ENCODE measurements at places on chromosomes 5 and 9.

DNA sequence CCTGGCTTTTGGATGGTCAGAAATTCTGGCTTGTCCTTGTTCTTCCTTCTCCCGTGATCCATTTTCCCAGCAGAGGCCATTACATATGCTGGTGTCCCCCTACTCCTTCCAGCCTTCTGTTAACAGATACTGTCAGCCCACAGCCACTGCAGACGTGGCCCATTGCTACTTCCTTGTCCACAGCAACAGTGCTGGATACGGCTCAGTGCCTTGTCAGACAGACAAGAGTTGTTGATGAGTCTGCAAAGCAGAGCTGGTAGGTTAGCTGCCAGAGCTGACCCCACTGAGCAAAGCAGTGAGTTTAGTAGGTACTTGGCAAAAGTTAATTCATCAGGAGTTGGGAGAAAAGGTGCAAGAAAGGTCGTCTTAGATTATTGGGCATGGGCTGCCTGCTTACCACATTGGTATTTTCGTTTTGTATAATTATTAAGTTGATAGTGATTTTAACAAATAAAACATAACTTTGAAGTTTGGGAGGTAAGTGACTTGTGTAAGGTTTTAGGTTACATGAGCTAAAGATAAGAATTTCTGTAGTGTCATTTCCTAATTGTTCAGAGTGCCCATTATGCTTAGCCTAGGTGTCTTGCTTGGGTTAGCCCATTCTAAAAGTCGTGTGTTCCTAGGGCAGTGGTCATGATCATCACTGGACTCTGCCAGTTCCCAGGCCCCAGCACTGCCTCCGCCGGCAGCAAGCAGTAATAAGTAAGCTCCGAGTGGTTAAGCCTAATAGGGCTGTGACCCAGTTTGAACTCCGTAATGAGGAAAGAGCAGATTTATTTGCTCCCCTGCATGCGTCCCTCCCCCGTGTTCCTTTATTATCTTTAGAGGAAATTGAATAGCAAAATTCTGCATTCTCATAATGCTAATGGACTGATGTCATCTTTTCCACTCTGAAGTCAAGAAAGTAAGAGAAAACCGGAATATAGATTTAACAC is 292.0 kb downstream of the FANCC start:
- no peak for DNase-seq

DNA sequence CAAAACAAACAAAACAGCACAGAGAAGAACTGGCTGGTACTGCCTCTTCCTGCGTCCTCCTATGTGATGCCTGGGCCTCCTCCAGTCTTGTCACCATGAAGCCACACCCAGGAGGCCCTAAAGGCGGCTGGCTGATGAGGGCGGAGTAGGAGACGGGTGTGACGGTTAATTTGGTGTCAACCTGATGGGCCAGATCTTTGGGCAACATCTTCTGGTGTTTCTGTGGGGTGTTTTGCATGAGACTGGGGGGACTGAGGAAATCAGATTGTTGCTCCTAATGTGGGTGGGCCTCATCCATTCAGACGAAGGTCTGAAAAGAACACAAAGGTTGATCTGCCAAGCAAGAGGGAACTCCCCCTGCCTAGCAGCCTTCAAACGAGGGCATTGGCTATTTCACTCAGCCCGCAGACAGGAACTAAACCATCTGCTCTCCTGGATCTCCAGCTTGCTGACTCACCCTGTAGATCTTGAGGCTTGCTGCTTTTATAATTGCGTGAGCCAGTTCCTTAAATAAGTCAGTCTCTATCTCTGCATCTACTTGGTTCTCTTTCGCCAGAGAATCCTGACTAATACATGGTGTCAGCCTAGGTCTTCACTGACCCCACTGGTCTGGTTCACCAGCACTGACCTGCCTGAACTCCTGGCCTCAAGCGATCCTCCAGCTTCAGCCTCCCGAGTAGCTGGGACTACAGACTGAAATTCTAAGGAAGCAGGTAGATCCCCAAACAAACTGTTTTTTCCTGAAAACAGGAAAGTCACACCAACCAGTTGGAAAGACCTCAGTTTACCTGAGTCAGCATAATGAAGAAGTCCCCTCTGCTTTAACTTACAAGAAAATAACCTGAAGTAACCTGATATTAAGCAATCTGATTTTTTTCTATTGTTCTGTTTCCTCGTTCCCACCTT is 12.8 kb upstream of the ZFP62 start:
- DNase-seq: no peak

- DNase-seq: no peak
These were observed 353.5 kb upstream of the CDH6 start for GRCh38 chr5:30839956-30840355.

- DNase-seq: no peak
These were observed 29.9 kb upstream of the DMRTA1 start for GRCh38 chr9:22416692-22417060.

- no peak for DNase-seq
These were observed 153.5 kb upstream of the TRPC7 start for GRCh38 chr5:136518814-136519213.

Data from chondrocyte (in vitro differentiated cells).